ENCODE measurements at places on chromosomes 13 and 19.

GRCh38 chr19:55196803-55197202 is 12.5 kb downstream of the PTPRH start:
- DNase-seq: no peak

- no peak for DNase-seq
Measured at GRCh38 chr19:11964496-11964857, 363 bp upstream of the ZNF763 start.

DNA sequence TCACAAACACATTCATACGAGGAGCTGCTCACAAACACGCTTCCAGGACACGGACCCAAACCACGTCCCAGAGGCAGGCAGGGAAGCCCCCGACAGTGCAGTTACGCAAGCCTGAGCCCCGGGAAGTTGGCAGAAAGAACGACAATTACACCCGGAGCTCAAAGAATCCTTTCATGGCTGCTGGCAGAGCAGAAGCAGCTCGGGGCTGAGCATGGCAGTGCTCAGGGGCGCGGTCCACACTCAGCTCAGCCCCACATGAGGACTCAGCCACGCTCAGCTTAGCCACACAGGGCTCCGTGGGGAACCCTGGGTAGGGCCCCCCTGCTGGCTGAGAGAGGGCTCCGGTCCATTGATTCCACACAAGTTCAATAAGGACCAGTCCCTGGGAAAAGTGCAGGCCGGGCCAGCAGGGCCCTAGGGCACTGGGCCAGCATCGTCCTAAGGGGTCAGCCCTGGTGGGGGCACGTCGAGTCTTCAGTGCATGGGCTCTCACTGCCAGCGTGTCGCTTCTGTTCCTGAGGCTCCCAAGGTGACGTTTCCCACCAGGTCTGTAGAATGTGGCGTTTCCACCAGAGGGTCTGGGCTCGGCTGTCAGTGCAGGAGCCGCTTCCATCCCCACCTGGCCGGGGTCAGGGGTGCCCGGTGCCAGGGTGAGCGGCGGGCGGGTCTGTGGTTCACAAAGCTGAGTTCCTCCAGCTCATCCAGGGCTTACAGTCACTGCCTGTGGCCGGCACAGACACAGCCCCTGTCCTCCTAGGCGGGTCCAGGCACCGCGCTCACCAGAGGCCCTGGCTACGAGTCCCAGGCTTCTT is 23.1 kb downstream of the GAS6 start:
- no peak for DNase-seq

DNA sequence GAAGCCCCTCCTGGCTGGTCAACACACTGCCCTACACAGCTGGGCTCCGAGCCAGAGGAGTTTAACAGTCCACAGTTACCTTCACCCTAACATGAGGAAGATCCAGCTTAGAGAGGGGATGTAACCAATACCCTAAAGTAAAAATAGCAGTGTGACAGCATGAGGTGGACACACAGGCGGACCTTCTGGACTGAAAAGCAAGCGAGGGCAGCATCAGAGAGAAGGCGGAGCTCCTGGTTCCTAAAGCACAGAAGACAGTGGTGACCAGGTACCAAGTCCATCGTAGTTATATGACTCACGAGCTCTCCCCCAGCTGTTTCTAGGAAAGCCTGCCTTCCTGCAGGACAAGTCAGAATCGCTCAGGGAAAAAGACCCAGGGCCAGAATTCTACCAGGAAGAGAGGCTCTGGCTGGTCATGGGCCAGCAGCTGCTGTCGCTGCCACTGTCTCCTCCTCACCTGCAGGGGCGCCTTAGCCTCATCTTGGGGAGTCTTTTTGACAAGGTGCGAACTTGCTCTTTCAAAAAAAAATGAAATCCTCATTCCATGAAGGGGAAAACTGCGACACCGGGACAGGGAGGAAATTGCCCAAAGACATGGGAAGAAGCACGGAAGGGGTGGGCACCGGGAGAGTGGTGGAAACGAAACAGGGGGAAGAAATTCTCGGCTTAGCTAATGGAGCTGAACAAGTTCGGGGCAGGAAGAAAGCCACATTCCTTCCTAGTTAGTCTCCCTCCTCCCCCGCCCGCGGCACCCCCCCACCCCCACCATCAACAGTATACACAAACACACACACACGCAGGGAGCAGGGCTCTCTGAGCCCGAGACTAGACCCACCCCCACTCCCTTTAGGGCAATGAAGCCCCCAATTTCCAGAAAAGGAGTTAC is 1.7 kb downstream of the ELL start:
- peak; percentile 76 for DNase-seq

GRCh38 chr19:6613711-6614110 is 22.8 kb upstream of the CD70 start:
- peak; percentile 50 for DNase-seq

- no peak for DNase-seq
Measured at GRCh38 chr19:33510462-33511194, 11.0 kb downstream of the PEPD start.

GRCh38 chr13:48233889-48234488 is 983 bp downstream of the ITM2B start:
- peak; percentile 45 for DNase-seq

DNA sequence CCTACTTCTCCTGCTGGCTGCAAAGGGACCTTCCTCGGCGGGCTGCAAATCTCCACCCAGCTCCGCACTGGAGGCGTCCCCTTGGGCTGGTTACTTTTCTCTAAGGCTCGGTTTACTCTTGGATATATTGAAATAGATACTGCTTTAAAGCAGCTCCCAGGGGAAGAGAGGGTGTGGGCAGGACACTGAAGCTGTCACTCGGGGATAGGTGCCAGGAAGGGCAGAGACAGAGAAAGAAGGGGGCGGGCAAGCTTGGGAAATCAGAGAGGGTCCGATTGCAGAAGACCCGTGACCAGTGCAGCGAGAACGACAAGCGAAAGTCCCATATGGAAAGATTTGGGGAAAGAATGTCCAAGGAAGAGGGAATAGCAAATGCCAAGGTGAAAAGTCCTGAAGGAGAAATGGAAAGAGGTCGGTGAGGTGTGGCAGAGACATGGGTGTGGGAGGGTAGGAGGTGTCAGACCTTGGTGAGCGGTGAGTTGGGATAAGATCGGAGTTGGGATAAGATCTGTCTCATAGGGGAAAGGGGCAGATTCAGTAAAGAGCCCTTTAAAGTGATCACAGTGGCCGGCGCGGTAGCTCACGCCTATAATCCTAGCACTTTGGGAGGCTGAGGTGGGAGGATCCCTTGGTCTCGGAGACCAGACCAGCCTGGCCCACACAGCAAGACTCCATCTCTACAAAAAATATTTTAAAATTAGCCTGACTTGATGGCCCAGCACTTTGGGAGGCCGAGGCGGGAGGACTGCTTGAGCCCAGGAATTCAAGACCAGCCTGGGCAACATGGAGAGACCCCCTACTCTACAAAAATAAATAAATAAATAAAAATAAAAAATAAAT is 618 bp downstream of the THSD8 start:
- DNase-seq: no peak

- DNase-seq: no peak
Measured at GRCh38 chr13:21949818-21950429, 279.1 kb downstream of the FGF9 start.

DNA sequence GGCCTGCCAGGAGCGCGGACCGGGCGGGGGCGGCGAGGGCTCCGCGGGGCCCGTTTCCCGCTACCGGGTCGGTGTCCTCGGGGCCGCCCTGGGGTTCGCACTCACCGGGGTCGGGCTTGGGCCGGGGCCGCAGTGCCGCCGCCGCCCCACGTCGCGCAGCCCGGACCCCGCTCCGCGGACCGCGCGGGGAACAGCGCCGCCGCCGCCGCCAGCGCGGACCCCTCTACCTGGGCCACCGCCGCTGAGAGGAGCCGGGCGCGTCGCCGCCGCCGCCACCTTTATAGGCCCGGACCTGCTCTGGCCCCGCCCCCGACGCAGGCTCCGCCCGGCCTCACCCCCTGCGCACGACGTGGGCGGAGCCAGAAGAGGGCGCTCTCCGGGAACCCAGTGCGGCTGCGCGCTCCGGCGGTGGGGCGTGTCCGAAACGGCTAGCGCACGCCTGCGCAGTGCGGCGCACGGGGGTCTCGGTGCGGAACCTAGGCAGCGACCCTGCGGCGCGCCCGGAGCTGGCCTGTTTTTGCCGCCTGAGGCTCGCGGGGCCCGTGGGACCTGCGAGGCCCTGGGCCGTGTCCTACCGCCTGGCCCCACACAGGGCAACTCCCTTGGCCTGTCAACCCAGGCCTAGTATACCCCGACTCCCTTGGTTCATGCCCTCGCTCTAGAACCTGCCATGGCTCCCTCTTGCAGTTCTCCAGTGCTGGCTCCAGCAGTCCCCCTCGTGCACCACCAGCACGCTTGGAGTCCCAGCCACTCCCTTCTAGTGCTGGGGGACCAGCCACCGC is at the start of gene MKNK2:
MKNK2 (minus strand) TSS at position 254 of the 782 bp plus-strand sequence. CDS start 393 bp downstream, outside the sequence.
- DNase-seq: peak; percentile 86

DNA sequence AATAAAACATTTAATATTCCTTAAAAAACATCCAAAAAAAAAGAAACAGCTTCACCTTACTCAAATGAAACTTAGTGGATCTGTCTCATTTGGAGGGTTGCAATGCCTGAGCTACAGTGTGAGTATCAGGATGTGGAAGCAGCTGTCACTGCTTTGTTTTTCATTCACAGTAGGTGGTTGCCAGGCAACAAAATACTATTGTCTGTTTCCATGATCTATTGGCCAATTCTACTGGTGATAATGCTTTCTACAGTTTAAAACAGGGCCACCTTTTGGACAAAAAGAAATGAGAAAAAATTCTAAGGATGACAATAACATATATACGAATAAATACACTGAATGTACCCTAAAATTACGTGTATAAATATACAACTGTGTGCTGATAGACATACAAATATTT is 3.0 kb downstream of the ENOX1 start:
- peak; percentile 56 for DNase-seq

DNA sequence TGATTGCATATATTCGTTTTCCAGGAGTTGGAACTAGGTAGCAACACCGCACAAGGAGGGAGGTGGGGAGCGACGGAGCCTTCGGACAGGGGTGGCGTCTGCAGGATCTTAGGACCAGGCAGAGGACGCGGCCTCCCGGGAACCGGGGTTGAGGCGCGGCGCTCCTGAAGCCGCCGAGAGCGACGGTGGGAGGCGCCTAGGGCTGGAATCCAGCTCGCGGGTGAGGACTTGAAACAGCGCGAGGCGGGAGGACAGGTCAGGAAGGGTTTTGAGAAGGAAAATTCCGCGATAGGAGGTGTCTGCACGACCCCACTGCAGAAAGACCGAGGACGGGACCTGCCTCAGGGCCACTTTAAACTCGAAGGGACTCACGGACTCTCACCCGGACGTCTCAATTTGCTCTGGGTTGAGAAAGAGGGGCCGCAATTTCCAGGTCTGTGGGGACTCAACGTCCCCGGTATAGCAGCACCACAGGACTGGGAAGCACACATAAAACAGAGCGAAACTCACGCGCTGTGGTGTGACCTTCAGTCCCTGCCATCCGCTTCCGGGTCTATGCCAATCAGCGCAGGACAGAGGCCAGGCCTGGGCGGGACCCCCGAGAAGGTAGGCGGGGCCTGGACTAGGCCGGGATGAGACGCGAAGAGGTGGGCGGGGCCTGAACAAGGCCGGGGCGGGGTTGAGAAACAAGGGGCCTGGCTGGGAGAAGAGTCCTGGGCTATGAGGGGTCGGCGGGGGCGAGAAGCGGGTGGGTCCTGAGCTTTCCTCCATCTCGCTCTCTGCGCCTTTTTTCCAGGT is at the start of gene ZNF320:
ZNF320 (minus strand) TSS at position 498 of the 798 bp plus-strand sequence. CDS start 7,380 bp downstream, outside the sequence.
- DNase-seq: peak; percentile 92

DNA sequence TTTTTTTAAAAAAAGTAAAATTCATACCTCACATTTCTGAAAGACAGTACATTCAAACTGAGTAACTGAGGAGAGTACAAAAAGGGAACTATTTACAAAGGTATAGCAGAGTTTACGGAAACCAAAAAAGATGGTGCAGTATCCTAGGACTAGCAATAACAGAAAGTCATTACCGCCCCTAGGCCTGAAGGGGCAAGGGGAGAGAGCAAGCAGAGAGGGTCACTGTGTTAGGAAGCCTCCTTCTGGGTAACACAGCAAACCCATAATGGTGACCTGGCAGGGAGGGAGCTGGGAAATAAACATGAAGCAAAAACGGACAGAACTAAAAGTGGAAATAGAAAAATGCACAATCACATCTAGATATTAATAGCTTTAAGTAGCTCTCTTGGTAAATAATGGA is 8.2 kb downstream of the VWA8 start:
- DNase-seq: no peak

DNA sequence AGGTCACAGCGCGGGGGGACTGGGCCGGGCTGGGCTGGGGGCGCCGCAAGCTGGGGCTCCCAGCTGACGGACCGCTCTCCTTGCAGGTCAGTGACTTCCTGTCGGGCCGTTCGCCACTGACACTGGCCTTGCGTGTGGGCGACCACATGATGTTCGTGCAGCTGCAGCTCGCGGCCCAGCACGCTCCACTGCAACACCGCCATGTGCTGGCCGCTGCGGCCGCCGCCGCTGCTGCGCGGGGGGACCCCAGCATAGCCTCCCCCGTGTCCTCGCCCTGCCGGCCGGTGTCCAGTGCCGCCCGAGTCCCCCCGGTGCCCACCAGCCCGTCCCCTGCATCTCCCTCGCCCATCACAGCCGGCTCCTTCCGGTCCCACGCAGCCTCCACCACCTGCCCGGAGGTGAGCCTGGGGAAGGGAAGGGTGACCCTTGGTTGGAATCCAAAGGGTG is 5.7 kb downstream of the MIDN start:
- DNase-seq: no peak

- no peak for DNase-seq
Measured at GRCh38 chr13:31310786-31311185, 111.0 kb downstream of the B3GLCT start.

DNA sequence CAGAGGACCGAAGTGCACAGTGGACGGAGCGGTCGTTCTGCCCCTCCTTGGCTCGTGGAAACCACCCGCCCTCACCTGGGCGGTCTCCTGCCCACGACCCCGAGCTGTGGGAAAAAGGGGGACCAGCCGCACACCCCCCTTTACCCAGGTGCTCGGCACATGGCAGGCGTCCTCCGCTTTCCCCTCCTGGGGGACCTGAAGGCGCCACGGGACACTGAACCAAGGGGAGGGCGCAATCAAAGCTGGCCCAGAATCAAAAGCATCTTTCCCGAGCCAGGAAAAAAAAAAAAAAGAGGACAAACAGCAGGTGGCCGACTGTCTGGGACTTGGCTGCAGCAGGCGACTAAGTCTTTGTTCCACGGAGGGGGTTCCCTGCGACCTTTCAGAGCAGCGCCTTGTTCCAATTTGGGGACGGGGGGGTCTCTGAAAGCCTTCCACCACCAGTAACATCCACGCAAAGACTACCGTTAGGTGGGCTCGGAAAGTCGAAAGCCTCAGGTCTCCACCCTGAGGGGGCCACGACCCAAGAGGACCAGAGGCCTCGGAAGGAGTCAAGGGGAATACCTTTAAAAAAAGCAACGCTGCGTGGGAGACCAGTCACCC is 1.1 kb downstream of the MBD3 start:
- no peak for DNase-seq

- DNase-seq: peak; percentile 47
Measured at GRCh38 chr19:16342002-16342715, 17.5 kb downstream of the KLF2 start.

- DNase-seq: no peak
Measured at GRCh38 chr19:6529937-6530385, 865 bp upstream of the TNFSF9 start.

GRCh38 chr13:84553227-84553626 is 671.0 kb upstream of the SLITRK1 start:
- no peak for DNase-seq

Measured in fibroblast of upper back skin (primary cell).